ENCODE measurements at places on chromosomes 2 and 18.

DNA sequence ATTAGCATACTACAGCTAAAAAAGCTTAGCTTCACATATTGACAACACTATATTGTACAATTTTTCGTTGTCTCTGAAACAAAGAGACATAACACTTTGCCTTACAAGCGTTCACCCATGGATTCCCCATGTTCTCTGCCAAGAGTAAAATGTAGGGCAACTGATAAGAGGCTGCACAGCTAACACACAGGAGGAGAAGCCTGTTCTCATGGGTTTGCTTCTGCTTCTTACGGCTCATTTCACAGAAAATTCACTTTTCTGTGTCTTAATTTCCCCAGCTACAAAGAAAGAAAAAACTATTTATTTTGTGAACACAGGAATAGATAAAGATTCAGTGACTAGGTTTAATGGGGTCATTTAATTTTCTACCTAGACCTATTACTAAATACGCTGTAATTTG lies 182.8 kb upstream of the DLGAP1 start:
- no peak for DNase-seq

- no peak for DNase-seq
Observed at GRCh38 chr2:191661097-191661924, 16.6 kb upstream of the NABP1 start.

- no peak for DNase-seq
Observed at GRCh38 chr2:116952254-116952653, 862.2 kb upstream of the DDX18 start.

DNA sequence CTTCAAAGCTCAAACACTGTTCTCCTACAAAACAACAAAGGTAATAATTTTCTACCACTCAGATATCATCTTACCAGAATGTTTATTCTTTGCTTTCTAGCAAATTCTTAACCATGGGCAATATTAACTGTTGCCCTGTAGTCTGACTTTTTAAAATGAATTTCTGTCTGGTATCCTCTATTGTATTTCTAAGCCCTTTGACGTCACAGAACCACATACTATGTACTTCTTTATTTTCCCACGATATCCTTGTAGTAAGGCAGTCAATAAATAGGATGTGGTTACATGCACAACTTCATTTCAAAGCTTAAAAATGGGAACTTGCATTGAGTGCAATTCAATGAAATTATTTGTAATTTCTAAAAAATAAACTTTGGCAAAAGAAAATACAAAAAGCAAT lies 58.7 kb downstream of the THADA start:
- no peak for DNase-seq

- DNase-seq = no peak
Observed at GRCh38 chr2:140348826-140349225, 1568.6 kb upstream of the NXPH2 start.

DNA sequence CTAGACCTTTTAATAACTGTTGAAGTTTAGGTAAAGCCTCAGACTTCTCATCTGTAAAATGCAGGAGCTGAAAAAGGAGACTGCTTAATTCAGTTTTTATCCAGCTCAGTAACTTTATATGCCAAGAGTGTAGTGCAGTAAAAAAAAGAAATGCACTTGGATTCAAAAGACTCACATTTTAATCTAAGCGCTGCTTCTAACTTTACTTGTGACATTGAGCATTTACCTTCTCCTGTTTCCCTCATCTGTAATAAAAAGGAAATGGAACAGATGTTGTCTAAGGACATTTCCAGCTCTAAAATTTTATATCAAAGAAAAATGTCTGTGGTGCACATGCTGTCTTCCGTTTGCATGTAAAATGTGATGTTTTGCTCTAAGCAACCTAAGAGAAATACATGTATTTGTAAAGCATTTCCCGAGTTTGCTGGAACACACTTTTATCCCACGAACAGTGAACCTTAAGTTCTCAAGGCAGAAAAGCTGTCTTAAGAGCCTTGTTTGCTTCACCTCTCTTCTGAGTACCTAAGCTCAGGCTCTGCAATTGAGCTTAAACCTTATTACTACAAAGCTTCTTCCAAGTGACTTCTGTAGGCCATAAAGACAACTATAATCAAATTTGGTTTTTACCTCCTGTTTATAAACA lies 24.2 kb upstream of the TANK start:
- DNase-seq = no peak

- no peak for DNase-seq
Observed at GRCh38 chr2:96876269-96877041, 6.6 kb upstream of the SEMA4C start.

DNA sequence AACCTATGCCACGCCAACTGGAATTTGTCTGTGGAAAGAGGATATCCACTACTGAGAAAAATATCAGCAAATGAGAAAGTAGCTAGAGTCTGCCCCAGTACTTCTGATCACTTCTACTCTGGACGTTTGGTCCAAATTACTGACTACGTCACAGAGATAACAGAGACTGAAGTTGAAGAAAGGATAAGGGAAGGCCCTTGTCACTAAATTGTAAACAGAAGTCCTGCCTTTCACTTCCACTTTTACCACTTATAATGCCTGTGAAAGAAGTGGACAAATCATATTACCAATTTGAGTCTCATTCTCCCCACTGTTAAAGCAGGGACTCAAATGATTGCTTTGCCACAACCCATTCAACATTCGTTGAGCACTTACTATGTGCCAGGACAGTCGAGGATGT lies 173.9 kb upstream of the ERBB4 start:
- DNase-seq = no peak
